ENCODE measurements at places on chromosomes 3 and 15.

GRCh38 chr15:74108111-74108510, 22.3 kb upstream of the ISLR2 start:
- DNase-seq = no peak

DNA sequence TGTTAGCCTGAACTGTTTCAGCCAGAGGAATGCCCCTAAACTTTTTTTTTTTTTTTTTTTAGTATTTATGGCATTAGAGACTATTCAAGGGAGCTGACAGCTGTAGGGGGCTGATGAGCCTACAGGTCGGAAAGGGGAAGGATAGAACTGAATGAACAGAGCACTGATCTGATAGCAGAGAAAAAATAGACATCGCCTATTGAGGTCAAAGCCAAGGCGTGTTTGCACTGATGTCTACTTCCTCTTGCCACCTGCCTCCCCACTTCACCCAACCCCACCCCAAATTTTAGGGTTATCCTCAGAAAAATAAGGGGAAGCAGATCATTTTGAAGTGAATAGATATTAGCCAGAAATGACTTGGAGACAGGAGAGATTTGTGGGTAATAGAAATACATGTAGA, 3.0 kb upstream of the ZMAT3 start:
- DNase-seq = no peak

DNA sequence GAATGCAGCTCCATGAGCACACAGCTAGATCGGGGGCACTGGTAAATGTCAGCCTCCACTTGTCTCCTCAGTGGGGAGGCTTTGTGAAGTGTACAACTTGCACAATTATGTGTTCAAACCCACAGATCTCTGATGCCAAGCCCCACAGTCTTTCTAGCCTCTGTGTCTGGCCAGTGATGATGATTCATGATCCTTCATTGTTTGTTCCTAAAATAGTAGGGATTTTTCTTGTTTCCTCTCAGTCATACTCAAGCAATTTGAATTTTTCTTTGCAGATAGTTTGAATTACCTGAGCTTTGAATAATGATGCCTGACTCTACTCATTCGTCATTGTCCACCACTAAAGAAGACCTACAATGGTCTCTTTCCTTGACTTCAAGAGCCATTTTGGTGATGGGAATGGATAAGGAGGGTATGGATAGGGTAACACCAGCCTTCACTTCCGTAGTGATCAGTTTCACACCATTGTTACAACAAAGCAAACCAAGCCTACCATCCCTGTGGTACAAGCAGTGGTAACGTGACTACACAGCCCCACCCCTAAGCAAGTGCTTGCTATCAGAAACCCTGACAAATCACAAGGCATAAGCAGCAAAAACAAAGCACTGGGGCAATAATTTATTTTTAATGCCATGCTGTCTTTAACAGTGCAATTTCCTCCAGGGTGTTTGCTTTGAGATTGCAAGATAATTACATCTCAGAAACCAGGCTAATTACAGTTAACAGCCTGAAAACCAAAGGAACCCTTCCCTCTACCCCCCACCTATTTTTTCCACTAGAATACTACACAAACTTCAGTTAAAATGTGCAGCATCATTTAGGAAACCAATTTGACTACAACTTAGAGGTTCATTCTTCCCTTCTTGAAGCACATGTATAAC, 114.1 kb upstream of the PPP2R3A start:
- no peak for DNase-seq

DNA sequence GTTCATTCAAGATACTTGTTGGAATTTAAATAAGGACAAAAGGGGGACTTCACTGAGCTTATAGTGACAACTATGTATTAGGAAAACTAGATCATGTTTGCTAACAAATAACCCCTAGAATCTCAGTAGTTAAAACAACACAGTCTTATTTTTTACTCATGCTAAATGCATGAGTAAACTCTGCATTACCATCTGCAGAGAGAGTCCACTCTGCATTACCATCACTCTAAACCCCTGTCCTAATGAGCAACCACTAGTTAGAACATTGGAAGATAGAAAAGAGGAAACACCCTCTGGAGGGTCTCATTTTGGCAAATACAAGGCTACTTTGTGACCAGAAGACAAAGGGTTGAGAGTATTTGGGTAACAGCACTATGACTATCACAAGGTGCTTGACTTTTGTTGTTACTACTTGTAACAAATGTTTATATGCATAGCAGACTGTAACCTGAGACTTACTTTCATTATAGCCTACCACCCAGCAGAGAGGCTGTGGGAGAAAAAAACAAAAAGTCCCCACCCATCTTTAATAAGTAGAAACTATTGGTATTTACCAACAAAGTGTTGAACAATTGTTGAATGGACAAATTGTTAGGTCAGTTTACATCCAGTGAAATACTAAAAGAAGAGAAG, 99.1 kb downstream of the OXSM start:
- DNase-seq = no peak

DNA sequence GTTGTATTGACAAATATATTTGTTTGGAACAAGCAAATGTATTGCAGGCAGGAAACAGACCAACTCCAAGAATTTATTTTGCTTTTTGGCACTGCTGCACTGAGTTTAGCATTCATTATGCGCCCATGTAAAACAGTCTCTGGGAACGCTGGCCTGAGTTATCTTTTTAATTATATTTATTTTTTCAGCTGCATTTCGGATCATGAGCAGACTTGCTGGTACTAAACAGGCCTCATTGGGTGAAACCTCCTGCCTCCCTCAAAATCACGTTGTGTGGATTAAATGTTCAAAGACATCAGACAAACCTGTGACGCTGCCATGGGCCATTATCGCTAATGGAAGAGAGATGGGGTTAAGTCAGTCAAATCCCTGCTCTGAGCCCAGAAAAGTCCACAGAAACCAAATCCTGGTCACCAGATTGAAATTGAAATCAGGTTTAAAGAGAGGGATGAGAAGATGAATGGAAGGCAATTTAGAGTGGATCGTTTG, 511.1 kb upstream of the PROK2 start:
- DNase-seq = no peak

- no peak for DNase-seq
Observed at GRCh38 chr15:36898536-36899126, 201.7 kb downstream of the MEIS2 start.

DNA sequence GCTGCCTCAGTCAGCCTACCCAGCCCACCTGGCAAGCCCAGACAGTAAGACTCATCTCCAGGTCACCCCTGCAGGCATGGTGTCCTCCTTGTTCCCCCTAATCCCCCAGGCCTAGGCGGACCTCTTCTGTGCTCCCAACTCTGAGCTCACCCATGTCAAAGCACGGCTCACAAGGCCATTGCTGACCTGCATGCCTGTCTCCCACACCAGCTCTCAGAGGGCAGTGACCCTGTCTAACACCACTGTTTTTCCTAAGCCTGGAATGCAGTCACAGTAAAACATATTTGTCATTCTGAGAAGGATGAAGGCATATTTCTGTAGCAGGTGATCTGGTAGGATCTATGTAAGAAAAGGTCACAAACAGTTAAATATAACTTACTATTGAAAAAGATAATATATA, 110.3 kb upstream of the HACD2 start:
- no peak for DNase-seq

Data from activated T-cell treated with anti-CD3 and anti-CD28 coated beads, Interleukin-2, amount 50 U/mL, for 1 hour (primary cell).